MG63 (cell line): ENCODE measurements at places on chromosomes 7 and 10. TPM values are rescaled to one million over a fixed set of nuclear protein-coding genes. Genes with fewer than 3 reads are reported as not detected.

DNA sequence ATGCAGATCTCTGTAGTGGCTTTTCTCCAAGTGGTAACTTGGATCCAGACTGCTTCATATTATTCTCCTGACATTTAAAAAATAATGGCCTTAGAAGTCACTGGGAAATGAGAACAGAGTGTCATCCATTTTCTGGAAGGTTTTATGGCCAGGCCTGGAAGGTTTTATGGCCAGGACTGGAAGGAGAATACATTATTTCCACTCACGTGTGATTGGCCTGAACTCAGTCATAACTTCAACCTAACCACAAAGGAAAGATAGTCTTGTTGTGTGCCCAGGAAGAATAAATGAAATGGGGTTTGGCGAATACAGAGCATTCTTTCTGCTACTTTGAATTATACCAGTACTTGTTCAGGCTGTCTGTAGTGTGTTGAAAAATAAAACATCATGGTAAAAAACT, 360.9 kb downstream of the GPAM start:
- DNase-seq, result no peak

DNA sequence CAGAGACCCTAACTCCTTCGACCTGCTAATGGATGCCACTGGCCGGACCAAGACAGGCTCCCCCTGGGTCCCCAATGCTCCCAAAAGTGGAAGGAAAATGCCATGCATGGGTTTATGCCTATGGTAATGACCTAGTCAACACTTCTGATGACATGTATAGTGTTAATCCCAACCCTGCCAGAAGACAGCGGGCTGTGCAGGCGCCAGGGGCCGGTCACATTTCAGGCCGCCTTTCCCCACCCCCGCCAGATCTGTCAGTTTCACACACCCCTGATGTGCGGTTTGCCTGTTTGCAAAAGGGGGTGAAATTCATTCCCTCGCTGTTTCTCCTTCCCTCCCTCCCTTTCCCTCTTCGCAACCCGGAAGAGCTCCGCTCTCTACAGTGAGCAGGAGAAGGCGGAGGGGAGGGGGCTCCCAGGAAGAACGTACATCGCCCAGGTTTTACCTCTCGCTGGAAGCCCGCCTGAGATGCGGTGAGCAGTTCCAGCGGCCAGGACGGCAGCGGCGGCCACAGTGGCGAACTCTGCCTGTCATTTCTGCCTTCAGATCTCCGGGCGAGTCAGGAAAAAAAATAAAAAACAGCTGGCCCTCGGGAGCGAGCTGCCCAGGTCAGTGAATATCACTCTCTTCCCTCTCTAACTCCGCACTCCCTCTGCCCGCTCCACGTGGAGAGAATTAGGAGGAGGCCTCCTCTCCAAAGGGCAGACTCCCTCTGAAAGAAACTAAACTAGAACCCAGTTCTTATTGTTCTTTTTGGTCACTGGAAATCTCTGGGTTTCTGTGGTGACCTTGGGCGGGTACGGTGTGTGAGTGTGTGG, 9.4 kb upstream of the GATA3 start:
- DNase-seq, result peak; percentile 16

- DNase-seq, result peak; percentile 52
These were observed at the start of gene KLF6 for GRCh38 chr10:3784510-3785250. TSS of gene KLF6 (minus strand) at chr10:3785209. CDS start at chr10:3785014, 195 bp downstream.

DNA sequence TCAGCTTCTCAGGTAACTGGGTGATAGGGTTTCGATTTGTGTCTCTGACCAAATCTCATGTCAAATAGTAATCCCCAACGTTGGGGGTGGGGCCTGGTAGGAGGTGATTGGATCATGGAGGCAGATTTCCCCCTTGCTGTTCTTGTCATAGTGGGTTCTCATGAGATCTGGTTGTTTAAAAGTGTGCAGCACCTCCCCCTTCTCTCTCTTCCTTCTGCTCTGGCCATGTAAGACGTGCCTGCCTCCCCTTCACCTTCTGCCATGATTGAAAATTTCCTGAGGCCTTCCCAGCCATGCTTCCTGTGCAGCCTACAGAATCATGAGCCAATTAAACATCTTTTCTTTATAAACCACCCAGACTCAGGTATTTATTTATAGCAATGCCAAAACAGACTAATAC, 21.9 kb upstream of the SMURF1 start:
- DNase-seq, result no peak

GRCh38 chr7:151630358-151630757, 110.7 kb upstream of the RHEB start:
- no peak for DNase-seq

Gene GNGT1
- not detected in 2 replicates for total RNA-seq

Gene TRIM73
- total RNA-seq, result 0.20 TPM in 1 of 2 replicates, not detected in the other
